ENCODE measurements at places on chromosomes 3 and 15. TPM values are rescaled to one million over a fixed set of nuclear protein-coding genes. Genes with fewer than 3 reads are reported as not detected.

SLC2A2 gene
- total RNA-seq: not detected

CNTN3 gene
- total RNA-seq: not detected

DNA sequence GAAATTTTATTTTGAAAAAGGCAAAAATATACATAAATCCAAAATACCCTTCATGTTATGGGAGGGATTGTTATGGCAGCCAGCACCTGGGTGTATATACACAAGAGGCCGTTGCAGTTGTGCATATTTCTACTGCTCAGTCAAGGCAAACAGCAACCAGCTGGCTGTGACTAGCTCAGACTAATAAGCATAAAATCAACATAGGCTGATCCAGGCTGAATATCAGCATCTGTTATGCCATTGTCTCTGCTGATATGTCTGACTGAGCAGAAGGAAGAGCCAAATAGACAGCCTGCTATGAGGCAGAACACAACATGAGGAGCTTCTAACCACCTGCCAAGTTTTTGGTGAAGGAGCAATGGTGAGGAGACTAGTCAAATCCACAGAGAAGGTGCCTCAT lies 457.5 kb upstream of the ALCAM start:
- peak; percentile 85 for DNase-seq

KBTBD13 gene
- total RNA-seq: not detected

DNA sequence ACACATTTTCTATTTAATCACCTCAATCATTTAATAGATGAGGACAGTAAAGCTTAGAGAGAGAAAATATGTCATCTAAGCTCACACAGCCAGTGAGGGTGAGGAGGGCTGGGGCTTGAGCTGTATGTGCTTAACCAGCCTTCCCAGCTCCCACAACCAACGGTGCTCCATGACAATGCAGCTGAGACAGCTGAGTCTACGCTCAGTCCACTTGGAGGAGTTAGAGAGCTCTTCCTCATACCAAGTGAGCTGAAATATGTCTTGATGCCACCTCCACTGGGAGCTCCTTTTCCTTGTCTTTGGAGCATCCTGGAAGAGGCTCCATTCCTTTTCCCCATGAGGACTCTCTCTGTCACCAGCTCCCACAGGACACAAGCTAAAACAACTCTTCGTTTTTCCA lies 9.3 kb downstream of the HOMER2 start:
- no peak for DNase-seq

TEX55 gene
- not detected for total RNA-seq

SELENOS gene
- total RNA-seq: 70.4 TPM

GRCh38 chr3:3646934-3647333 lies 152.3 kb upstream of the LRRN1 start:
- no peak for DNase-seq

All from endothelial cell of umbilical vein (primary cell).